KBM-7 (cell line): ENCODE measurements at places on chromosomes 5 and 9.
A peak's percentile ranks its signal among the peaks of the same experiment; 100 is the strongest.

GRCh38 chr5:17019324-17019723 lies 83.2 kb upstream of the MYO10 start:
- no peak for DNase-seq

- no peak for DNase-seq
These were observed 1.0 kb upstream of the MAMDC4 start for GRCh38 chr9:136850866-136851775.

DNA sequence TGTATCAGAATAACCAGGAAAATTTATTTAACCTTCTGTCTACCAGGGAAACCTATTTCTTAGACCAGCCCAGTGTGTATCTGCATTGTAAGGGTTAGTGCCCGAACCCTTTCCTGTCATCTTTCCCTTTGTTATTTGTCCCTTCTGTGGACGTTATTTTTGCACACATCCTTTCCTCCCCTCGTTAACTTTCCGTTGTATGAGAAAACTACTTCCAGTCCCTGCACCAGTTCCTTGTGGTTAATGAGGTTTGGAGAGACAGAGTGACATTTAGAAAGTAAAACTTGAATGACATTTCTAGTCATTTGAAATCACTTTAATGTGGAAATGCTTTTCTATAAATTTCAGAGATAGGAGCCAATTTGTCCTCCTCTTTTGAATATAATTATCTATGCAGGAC lies 4.3 kb upstream of the IFNB1 start:
- DNase-seq: peak; percentile 88

GRCh38 chr5:64628901-64629300 lies 61.4 kb upstream of the SHISAL2B start:
- DNase-seq: no peak

- DNase-seq: peak; percentile 60
These were observed 32.1 kb downstream of the TRMO start for GRCh38 chr9:97889941-97890887.

DNA sequence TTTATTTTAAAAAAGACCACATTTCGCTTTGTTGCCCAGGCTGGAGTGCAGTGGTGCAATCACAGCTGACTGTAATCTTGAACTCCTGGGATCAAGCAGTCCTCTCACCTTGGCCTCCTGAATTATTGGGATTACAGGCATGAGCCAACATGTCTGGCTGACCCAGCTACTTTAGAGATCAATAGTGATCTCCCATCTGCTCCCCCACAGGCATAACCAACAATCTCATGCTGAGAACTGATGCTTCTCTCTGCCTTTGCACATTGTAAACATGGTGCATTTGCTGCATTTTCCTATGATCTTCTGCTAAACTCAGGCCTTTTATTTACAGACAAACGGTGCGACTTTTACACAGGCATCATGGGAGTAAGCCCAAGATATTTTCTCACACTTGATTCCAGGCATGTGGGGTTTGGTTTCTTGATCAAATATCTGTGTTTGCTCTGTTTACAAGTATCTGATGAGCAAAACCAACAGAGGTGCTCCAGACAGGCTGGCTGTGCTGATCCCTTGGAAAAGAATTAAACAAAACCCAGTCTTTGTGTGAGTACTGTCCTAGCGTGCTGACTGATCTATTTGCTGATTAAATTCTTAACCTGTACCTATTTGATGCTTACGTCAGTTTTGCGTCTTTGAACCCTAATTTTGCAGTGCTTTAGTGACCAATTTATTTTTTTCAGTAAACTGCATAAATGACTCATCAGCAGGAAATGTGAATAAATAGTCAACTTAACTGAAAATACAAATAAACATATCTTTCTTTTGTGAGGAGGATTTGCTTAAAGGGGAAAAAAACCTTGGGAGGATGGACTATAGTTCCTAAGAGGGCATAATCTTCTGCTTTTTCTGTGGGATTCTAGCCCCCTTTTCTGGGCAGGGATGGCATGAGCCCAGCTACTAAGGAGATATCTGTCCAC lies 191.7 kb upstream of the NR3C1 start:
- DNase-seq: no peak

GRCh38 chr9:136673975-136674785 lies 11.5 kb downstream of the EGFL7 start:
- DNase-seq: no peak

DNA sequence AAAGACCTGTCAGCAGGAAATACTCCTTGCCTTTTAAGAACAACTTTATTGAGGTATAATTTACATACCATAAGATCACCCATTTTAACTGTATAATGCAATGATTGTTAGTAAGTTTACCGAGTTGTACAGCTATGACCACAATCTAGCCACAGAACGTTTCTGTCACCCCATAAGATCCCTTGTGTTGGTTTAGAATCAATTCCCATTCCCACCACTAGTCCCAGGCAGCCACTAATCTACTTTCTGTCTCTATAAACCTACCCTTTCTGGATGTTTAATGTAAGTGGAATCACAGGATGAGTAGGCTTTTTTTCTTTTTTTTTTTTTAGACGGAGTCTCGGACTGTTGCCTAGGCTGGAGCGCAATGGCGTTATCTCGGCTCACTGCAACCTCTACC lies 4.4 kb downstream of the GPR107 start:
- DNase-seq: peak; percentile 32

DNA sequence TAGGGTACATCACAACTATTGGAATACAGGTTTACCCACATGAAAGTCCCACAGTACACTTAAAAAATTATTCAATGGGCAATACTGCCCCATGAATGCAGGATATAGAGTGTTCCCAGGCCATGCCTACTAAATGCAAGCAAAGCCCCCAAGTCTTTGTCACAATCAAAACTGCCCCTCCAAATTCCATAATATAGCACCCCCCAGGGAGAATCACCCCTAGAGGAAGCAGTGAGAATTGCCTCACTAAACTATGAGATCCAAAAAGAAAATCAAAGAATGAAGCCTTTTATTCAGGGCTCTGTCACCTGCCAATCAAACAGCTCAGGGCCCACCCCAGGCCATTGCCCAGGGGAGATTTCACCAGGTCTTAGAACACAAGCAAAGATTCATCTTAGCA lies 90.8 kb downstream of the ATPSCKMT start:
- DNase-seq: no peak

- no peak for DNase-seq
These were observed 20.7 kb downstream of the PTPN3 start for GRCh38 chr9:109477258-109478050.

- no peak for DNase-seq
These were observed 49.7 kb downstream of the PTBP3 start for GRCh38 chr9:112283582-112284253.

DNA sequence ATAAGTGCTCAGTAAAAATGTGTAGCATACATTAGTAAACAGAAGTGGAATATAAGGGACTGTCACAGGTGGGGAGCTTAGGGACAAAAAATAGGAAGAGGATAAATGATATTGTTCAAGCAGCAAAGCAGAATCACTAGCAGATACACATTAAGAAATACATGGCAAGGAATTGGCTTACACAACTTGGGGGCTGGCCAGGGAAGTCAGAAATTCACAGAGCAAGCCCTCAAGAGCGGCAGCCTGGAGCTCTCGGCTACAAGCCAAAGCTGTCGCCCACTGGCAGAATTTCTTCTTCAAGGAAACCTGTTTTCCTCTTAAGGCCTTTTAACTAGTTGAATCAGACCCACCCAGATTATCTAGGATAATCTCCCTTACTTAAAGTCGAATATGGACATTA lies 73.0 kb upstream of the SMIM23 start:
- no peak for DNase-seq

GRCh38 chr5:69276422-69277174 lies 41.9 kb downstream of the CDK7 start:
- DNase-seq: no peak

DNA sequence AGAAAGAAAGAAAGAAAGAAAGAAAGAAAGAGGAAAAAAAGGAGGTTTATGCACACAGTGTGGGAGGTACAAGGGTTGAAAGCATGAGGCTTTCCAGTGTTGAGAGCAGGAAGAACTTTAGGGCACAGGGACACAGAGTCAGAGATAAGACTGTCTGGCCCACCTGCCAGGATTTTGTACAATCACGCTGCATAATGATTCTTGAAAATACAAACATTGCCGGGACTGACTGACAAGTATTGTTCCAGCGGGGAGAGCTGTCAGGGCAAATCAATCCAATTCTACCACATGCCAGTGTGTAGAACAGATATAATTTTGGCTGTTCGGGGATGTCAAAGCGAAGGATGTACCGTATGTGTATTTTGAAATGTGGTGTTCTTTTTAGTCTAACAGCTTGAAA lies 254.7 kb downstream of the NTRK2 start:
- no peak for DNase-seq

DNA sequence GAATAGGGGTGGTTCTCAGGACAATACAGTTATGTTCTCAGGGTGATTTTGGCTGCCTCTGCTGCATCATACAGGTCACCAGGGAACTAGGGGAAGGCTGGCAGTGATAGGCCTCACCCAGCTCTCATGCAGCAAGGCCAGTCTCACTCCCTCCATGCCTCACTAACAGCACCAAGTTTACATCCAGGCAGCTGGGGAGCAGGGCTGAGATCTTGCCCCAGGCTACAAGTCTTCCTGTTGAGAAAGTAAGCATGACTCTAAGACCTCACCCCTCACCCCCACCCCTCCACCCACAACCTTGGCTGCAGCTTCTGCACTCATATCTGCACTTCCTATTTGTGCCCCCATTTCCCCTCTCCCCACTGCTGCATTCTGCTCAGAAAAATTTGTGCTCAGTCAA lies 481.2 kb downstream of the ACTL7B start:
- DNase-seq: no peak

DNA sequence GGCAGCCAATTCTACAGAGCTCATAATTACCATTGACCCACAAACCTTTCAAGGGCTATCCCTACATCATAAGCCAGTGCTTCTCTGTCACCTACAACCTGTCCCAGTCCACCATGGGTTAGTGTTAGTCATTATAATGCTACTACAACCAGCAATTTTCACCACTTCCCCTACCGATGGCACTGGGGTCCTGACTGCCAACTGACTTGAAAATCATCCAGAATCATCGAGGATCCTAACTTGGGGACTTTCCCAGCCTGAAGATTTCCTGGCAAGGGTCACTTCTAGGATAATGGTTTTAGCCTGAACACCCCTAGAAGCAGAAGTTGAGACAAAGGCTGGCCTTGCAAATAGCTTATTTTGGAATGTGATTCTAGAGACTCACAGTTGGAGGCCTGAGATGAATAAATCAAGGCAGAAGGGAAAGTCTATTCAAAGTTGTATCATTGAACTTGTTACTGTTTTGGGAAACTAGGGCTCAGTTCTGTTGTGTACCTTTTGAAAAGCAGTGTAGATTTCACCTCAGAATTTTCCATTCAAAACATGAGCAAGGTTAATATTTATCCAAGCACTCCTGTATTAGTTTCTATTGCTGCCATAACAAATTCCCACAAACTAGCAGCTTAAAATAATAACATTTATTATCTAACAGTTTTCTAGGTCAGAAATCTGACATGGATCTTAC lies 633.0 kb downstream of the LRRC70 start:
- DNase-seq: no peak

- DNase-seq: no peak
These were observed 139.4 kb upstream of the IL12B start for GRCh38 chr5:159469496-159470372.

- no peak for DNase-seq
These were observed 59.5 kb downstream of the MAST4 start for GRCh38 chr5:66655395-66656324.

DNA sequence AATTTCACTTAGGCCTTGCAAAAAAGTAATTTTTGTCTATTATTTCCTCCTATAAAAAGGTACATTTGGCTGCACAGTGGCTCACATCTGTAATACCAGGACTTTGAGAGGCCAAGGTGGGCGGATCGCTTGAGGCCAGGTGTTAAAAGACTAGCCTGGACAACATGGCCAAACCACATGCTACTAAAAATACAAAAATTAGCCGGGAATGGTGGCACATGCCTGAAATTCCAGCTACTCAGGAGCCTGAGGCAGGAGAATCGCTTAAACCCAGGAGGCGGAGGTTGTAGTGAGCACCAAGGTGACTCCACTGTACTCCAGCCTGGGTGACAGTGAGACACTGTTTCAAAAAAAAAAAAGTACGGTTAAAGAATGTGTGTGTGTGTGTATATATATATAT lies 15.7 kb downstream of the NUP155 start:
- no peak for DNase-seq

DNA sequence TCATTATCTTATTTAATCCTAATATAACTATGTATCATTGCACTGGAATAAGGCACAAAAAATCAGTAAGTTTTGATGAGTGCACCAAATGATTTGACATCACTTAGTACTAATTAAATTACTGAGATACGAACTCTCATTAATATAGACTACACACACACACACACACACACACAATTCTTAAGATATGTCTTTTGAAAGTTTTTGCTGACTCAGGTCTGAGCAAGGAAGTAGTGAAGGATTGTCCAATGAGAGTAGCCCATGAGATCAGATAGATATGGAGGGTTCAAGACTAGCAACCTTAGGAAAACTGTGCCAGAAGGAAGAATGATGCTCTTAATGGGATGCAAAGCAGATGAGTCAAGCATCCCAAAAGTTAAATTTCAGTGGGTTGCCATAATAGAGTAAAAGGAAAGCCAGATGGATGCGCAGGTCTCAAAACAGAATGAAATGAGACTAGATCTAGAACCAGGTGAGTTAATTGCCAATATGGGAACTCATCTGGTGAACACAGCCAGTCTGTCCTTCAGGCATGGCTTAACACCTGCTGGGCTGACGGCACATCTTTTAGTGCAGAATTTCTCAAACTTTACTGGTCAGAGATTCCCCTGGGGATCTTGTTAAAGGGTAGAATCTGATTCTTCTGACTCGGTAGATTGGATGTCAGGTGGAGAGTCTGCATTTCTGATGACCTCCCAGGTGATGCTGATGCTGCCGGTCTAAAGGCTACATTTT lies 197.0 kb upstream of the NR4A3 start:
- DNase-seq: no peak

- DNase-seq: no peak
These were observed 23.3 kb upstream of the PRDM9 start for GRCh38 chr5:23484096-23484495.

DNA sequence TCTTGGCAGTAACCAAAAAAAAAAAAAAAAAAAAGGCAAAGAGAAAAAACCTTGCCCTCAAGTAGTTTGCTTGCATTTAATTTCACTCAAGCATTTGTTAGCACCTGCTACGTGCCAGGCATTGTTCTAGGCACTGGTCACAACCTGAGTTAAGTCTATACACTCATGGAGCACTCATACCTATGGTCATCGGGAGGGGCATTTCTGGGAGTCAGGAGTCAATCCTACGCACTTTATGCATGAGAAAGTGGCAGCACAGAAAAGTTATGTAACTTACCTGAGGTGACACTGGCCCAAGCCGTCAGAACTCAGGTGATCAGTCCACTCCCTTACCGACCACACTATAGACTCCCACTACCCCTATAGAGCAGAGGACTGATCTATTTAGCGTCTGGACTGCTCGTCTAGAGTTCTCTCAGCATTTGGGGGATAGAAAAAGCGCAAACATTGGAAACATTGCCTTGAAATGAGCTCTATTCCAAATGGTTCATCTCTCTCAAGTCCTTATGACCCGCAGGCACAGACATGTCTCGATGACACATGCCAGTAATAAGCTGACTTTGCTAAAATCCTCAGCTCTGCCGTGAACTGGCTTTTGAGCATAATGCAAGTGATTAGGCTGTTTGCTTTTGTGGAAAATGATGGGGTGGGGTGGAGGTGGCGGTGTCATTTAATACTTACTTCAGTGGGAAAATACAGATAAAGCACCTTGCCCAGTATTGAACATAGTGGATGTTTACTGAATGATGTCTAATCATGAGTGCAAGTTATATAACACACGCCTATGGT lies 160.2 kb downstream of the ARHGEF28 start:
- no peak for DNase-seq

- no peak for DNase-seq
These were observed 7.7 kb upstream of the TCOF1 start for GRCh38 chr5:150349681-150350275.
